NCI-H1105 (cell line): ENCODE measurements at places on chromosomes 11 and 22.

DNA sequence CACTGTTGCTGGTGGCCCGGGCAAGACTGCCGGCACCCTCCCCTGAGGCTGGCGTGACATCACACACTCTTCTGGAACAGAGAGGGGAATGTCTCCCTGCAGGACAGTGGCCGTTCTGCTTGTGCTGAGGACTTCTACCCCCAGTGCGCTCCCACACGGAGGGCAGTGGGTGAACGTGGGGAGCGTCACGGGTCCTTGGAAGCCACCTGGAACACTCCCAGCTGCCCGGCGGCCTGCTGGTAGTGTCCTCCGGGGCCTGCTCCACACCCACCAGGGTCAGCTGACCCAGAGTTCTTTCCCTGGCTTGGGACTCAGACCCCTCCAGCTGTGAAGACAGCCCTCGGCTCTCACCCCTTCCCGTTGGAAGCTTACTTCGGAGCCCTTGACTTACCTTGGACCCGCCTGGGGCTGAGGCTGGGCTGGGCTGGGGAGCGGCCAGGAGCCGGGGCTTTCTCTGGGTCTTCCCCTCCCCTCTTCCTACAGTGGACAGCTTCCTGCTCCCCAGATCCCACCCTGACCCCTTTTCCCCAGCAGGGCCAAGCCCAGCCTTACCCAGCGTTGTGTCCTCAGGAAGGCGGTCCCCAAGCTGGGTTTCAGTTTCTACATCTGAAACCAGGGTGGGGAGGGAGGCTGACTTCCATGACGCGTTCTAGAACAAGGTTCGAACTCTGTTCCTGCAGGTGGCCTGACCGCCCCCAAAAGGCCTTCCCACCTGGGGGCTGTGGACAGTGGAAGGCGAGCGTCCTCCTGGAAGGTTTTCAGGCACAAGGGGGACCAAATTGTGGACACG, 14.8 kb upstream of the GAL start:
- DNase-seq = no peak

- DNase-seq = no peak
Measured at GRCh38 chr11:47797633-47798032, 30.5 kb upstream of the FNBP4 start.

GRCh38 chr22:42934338-42934737, 77.3 kb upstream of the ARFGAP3 start:
- DNase-seq = no peak

DNA sequence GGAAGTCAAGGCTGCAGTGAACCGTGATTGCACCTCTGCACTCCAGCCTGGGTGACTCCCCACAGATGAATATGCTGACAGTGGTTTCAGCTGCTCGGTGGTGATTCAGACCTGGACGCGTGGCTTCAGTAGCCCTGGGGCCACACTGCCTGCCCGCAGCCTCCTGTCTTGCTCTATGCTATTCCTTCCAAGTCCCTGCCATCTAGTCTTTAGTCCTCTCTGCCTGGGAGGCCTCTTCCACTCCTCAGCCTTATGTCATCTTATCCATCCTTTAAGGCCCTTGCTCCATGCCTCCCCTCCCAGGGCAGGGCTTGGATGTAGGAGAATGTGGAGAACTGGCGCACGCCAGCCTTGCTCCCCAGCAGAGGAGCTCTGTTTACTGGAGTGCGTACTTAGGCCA, 23.0 kb downstream of the YDJC start:
- DNase-seq = no peak

GRCh38 chr11:119318240-119319135, 1.6 kb upstream of the MCAM start:
- DNase-seq = no peak

DNA sequence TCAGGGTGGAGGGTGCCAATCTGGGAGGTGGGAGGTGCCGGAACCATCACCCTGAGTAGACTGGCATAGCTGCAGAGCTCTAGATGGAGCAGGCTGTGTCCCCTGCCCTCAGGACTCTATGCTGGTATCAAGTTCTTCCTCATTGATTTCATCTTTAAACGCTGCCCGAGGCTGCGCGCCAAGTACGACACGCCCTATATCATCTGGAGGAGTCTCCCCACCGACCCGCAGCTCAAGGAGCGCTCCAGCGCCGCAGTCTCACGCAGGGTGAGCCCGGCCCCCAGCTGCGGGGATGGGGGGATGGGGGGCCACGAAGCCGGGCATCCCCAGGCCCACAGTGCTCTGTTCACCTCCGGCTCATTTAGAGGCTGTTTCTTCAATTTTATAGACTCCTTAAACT, 52.5 kb downstream of the GRAMD4 start:
- DNase-seq = no peak

DNA sequence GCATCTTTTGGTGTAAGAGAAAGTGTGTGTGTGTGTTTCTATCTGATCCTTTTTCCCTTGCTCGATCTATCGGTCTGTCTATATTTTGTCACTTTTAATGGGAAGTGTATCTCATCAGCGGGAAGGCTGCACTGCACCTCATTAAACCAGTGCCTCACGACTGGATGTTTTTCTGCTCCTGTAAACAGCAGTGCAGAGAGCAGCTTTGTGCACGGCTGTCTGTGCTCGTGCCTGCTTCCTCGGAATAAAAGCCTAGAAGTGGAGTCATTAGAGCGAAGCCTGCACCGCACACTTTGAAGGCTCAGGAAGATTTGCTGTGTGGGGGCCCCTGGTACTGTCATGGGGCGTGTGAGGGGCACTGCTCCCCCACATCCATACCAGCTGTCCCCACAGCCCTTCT, 27.0 kb upstream of the PARVG start:
- no peak for DNase-seq

- no peak for DNase-seq
Measured at GRCh38 chr11:118046964-118047700, 29.7 kb upstream of the TMPRSS4 start.

- no peak for DNase-seq
Measured at GRCh38 chr11:132472411-132473172, 1059.7 kb downstream of the OPCML start.

- DNase-seq = no peak
Measured at GRCh38 chr11:55714982-55715888, 53.2 kb downstream of the OR4C6 start.

DNA sequence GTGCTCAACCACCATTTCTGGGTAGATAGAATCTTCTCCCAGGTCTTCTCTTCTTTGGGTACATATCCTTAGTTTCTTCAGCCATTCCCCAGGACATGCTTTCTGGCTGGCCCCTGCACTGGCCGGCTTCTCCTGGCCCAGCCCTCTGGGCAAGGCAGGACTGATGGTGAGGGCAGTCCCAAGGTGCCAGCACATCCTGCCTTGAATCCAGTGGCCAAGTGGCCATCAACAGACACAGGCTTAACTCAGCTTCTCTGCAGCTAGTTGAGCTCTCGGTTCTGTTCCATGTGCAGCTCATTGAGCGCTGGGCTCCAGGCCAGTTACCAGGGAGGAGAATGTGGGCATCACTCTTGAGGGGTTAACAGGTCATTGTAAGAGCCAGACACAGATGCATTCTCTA, 17.6 kb downstream of the SMIM38 start:
- DNase-seq = no peak

DNA sequence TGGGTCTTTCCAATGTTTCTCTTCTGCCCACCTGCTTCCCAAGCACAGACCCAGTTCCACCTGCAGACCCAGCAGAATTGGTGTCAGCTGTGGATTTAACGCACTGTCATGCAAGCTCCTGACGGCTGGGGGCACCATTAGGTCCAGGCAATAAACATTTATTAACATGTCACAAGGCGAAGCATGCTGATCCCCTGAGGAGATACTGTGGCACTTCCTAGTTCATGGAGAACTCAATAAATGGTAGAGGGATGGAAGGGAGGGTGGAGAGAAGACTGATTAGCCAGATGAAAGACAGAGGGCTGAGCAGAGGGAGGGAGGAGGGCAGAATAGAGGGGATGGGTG, 68.3 kb upstream of the TSPAN18 start:
- DNase-seq = no peak

DNA sequence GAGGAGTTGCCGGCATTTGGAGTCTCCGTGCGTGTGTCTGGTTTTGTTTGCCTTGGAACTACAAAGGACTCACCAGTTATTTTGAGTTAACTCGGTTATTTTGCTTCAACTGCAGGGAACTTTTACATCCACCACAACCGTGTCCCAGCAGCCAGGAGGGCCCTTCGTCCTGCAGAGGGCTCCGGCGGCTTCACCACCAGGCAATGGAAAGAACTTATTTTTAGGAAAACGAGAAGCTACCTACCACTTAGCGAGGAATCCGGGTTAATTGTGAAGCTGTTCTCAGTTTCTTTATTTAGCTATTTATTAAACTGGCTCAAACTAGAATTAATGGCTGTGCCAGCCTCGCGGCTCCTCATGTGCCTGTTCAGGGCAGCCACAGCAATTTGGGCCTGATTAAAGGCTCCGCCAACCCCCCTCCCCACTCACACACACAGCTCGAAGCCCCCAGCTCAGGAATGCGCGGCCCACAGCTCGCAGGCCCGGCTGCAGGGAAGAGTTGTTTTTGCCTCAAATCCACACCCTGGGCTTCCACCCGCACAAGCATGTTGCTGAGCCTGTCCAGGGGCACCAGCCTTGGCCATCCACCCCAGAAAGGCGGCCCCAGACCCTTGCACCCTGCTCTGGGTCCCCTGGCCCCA, 55.9 kb upstream of the FGF3 start:
- DNase-seq = no peak

DNA sequence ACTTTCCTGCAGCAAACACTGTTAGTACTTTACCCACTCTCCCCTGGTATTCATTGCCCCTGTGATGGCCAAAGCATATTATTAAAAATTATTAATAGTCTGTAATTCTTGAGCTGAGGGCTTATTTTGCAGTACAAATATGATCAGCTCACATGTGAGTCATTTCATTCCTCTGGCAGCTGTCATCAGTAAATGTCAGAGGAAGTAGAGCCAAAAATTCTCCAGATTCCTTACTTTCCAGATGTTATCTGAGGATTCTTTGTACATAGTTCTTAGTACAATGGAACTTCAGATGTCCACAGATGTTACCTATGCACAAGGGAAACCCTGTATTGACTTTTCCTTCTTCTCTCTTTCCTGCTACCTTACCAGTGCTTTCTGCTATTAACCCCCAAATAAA, 12.5 kb downstream of the OR5B3 start:
- no peak for DNase-seq

- DNase-seq = no peak
Measured at GRCh38 chr11:35847473-35847872, 96.4 kb upstream of the LDLRAD3 start.

DNA sequence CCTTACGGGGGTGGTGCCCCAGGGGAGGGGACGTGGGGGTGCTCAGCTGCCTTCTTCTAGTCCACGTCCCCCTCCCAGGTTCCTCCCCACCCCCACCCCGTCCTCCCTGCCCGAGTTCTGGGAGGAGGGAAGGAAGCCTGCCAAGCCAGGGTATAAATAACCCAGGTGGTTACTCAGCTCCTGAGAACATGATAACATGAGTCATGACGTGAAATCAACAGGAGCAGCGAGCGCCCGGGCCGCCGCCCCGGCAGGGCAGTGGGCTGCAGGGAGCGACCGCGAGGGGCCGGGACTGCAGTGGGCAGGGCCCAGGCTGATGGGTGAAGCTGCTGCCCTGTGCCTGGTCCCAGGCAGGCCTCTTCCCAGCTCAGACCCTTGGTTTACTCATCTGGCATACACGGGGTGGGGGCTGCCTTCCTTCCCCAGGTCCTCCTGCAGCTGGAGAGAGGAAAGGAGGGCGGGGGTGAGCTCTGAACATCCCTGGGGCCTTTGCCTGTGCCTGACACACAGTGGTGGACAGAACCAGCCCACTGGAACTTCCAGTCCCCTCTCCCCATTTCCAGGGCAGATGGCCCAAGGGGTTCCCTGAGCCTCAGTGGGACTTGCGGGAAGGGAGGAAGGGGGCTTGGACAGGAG, 8.8 kb upstream of the PDGFB start:
- DNase-seq = peak; percentile 34

- DNase-seq = no peak
Measured at GRCh38 chr22:26702906-26703830, 45.8 kb downstream of the MIAT start.

GRCh38 chr11:78727816-78728215, 153.2 kb upstream of the NARS2 start:
- DNase-seq = no peak

GRCh38 chr11:29025001-29025400, 916.8 kb downstream of the METTL15 start:
- DNase-seq = no peak

GRCh38 chr11:47857892-47858543, 9.9 kb upstream of the NUP160 start:
- no peak for DNase-seq

- no peak for DNase-seq
Measured at GRCh38 chr22:33873666-33874065, 46.6 kb downstream of the LARGE1 start.

GRCh38 chr22:40491990-40492631, 121.7 kb downstream of the SGSM3 start:
- DNase-seq = no peak

DNA sequence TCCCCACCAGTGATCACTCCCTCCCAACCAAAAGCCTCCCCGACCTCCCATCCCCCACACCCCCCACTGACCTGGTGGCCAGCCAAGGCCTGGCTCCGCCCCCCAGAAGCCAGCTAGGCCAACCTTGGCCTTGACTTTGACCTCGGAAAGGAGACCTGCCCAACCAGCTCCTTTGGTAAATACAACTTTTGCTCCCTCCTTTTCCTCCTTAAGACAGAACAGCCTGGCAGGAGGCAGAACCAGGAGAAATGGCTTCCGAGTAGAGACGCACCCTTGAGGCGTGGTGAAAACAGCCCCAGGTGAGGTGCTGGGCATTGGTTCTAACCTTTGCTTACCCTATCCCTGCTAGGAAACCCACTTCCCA, 27.0 kb downstream of the PLEKHA7 start:
- no peak for DNase-seq

GRCh38 chr11:121328967-121329679, 36.6 kb downstream of the SC5D start:
- DNase-seq = no peak
